ENCODE measurements at places on chromosomes 13 and 19.
A peak's percentile ranks its signal among the peaks of the same experiment; 100 is the strongest.

DNA sequence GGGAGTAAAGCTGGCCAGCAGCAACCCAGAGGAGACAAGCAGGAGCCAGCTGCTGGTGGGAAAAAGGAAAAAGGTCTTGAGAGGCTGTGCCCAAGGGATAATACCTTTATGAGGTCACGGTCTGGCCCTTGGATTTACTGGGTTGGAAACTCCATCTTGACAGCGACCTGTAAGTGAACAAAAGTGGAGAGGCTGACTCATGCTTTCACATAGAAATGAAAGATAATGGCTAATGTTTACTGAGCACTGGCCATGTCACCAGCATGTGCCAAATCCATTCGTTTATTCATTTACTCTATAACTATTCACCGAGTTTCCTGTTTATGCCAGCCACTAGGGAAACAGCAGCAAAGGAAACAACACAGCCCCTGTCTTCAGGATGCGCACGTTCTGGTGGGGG lies 4.7 kb downstream of the VRK3 start:
- no peak for DNase-seq

DNA sequence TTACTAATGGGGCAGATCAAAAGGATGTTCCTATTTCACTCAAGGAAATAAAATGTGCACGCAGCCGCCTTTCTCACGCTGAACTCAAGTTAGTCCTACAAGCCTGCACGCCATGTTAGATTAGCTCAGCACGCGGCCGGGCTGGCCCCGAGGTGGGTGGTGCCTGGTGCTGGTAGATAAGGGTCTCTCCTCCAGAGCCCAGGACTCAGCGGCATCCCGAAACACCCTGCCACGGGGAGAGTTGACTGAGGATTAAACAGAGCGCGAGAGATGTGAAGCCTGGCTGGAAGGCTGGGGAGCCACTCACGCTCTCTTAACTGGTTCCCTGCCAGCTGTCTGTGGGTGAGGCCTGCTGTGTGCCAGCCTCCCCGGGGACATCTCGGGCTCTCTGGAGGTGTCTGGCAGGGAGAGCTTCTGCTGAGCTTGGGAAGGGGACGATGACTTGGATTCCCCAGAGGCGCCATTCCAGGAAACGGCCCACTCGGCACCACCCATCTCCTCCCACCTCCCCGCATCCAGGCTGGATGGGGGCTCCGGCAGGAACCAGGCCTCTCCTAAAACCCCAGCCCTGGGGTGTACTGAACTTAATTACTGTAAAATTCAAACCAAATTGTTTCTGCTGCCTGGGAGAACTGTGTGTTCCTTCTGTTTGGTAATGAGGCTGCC lies 122.2 kb downstream of the KDM4B start:
- DNase-seq, result peak; percentile 20

- DNase-seq, result no peak
Observed at GRCh38 chr19:47435196-47435595, 15.9 kb upstream of the MEIS3 start.

DNA sequence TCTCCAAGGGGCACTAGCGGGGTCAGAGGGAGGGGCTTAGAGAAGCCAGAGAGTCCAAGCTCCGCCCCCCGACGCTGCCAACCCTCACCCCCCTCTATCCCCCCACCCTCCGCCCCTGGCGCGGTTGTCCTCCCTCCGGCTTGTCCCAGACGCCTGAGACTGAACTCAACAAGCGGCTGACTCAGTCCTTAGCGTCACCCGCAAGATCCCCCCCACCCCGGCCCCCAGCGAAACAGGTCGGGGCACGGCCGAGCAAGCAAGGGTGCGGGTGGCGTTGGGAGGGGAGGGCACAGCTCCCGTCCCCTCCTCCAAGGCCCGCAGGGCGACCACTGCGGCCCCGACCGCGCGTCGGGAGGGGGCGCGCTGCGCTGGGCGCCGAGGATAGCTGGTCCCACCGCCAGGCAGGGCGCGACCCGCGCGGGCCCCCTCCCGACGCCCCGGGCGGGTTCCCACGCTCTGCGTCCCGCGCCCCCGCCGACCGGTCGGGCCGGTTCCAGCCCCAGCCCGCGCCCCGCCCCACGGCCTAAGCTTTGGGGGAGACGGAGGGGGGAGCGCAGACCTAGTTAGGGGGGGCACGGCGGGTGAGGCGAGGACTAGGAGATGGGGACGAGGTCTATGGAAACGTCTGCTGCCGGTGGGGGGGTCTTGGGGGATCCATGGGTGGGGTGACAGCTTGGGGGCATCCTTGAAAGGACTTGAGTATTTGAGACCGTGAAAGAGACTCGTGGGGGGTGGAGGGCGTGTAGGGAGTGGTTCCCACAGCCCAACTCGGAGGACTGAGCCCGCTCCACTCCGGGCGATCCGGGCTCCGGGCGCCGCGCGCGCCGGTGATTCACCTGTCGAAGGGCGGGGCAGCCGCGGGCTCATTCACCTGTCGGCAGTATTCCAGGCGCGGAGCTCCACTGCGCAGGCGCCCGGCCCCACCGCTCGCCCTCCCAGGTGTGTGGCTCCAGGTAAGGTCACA lies 5.1 kb downstream of the NOTCH3 start:
- peak; percentile 13 for DNase-seq

- no peak for DNase-seq
Observed at GRCh38 chr19:8321986-8322637, 816 bp downstream of the RPS28 start.

DNA sequence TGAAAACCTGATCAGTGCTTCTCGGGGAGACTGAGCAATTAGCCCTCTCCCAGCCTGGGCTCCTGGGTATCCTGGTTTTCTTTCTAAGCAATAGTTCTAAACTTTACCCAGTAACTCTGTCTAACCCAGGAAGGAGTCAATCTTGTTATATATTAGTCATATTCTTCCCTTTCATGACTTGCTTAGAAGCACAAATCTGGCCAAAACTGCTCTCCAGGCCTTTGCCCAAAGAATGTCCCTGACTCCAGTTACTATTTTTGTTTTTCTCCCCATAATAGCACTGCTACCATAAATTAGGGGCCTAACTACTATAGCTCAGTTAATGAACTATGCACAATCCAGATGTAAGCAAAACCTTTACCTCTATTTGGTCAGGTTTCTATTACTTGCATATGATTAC lies 355.8 kb upstream of the HTR2A start:
- DNase-seq, result no peak

- DNase-seq, result no peak
Observed at GRCh38 chr13:59447846-59448620, 715.7 kb downstream of the DIAPH3 start.

DNA sequence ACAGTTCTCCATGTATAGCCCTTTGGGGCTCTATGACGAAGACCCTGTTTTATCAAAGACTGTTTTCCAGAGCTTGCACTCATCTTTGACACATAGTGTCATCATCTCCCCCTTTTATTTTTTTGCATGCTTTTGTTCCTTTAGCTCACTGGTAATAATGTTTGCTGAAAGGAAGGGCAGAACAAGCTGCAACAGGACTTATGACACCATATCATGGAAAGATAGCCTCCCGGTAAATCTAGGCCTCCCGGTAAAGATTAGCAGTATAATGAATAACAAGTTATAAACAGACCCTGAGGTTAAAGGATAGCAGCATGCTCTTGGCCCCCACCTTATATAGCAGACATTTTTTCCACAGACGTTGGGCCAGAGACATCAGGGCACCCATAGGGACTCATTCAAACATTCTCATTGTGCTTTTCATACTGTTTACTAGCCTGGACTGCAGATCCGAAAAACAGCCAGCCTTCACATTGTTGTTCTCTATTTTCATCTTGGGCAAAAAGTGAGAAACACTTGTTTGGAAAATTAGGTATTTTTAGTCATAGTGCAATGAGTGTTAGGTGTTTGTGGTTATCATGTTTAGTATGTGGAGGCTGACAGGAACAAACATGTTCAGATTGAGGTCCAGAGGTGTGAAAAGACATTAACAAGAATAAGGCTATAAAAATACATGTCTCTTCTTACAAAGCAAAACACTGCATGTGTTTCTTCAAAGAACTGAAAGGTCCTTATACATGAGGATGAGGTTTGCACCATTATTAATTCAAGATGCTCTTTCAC lies 136.9 kb upstream of the SPRY2 start:
- DNase-seq, result no peak
